AG10803 (cell line): ENCODE measurements at places on chromosomes 11 and 22.

GRCh38 chr11:70085815-70086769, 8.0 kb downstream of the ANO1 start:
- no peak for DNase-seq

GRCh38 chr11:32385998-32386397, 49.3 kb downstream of the WT1 start:
- DNase-seq: peak; percentile 40

DNA sequence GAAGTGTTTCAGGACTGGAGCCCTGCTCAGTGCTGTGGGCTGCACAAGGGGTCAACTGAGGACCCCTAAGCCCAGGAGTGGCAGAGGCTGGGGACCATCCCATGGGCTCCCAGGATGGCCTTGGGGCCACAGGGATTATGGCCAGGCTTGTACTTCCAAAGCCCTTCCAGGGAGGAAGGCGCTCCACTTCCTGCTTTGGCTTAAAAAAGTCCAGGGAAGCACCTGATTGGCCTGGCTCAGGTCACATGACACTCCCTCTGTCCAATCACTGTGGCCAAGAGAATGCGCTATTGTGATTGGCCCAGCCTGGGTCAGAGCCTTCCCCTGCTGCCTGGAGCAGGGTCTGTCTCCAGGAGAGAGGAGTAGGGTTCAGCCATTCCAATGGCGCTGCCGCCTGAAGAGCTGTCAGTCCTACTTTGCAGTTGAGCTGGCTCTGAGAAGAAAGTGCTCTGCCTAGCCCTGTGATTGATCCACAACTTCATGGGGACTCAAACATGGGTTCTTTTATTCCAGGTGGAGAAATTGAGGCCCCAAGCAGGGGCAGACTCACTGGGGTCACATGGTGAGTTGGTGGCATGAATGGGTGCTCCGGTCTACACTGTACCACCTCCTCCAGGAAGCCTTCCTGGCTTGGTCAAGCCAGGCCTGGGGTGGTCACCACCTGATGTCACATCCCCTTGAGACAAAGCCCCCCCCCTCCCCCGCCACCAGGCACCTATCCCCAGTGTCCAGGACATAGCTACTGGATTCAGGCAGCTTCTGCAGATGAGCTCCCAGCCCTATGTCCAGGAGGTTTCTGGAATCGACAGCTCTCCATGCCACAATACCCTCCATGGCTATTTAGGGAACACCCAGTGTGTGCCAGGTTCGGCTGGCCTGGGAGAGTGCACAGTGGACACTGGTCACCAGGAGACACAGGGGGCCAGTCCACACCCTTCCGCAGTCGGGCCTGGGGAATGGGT, 48.2 kb downstream of the RTN4R start:
- DNase-seq: no peak

DNA sequence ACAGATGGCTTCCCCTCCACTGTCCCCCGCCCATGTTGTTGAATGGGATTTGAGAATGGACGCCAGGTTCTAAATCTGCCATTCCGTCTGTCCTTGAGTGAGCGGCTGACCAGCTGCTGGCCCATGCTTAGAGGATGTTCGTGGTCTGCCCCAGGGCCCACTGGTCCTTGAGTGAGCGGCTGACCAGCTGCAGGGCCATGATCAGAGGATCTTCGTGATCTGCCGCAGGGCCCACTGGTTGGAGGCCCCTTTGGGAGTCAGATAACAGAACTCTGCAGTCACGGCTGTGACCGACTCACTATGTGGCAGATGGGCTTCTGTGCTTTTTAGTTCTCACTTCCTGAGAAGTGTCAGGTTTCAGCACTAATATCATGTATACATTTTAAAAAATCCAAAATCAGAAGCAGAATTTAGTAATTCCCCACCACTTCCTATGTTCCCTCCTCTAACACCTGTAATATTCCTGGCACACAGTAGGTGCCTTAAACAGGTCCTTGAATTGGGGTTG, 54.1 kb downstream of the MICAL3 start:
- DNase-seq: no peak

DNA sequence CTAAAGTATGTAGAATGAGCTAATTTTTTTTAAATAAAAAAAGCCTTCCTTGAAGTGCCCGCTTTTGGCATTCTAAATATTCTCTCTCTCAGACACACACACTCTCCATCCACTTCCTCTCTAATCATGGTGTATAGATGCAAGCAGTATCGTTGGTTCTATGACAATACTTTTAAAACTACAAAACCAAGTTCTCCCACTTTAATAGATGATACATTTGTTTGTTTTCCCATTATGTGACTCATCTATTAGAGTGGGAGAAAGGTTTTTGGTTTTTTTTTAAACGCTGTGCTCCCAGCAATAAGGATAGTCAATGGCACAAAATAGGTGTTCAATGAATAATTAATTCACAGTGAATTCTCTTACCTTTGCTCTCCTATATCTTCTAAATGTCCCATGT, 44.6 kb downstream of the FZD4 start:
- DNase-seq: no peak

GRCh38 chr11:131178020-131178419, 192.4 kb upstream of the NTM start:
- DNase-seq: no peak

- DNase-seq: no peak
Measured at GRCh38 chr11:59814021-59814420, 3.4 kb upstream of the MRPL16 start.

GRCh38 chr11:86591631-86592030, 80.8 kb downstream of the ME3 start:
- no peak for DNase-seq

DNA sequence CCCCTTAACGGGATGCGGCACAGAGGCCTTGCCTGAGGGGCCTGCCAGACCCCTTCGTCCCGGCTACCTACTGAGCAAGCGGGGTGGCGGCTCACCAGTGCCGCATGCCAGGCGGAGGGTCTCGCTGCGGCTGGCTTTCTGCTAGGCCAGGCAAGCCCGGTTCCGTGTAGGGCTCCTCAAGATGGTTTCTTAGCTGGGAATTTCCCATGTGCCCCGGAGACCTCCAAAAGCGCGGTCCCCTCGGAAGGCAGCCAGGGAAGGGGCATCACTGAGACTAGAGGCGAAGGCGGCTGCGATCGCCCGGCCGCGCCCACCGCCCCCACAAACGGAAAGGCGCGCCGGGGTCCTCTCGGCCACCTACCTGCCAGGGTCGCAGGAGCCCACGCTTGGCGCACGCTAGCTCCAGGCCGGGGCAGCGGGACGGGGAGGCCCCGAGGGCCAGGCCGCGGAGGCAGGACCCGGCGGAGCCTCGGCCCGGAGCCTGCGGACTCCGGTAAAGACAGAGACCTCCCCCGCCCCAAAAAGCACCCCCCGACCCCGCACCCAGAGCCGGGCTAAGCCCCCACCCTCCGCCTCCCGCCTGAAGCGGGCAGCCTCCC, 23.8 kb downstream of the MICAL3 start:
- no peak for DNase-seq

- DNase-seq: no peak
Measured at GRCh38 chr22:23222033-23222792, 41.9 kb downstream of the BCR start.

- DNase-seq: no peak
Measured at GRCh38 chr11:46296059-46296527, 18.6 kb downstream of the CREB3L1 start.

GRCh38 chr11:64225608-64226506, at the start of the genes NUDT22 and TRPT1:
Gene NUDT22, plus strand, starts transcription at chr11:64226274. Its CDS starts 379 bp downstream, at chr11:64226653.
Gene TRPT1, minus strand, starts transcription at chr11:64226186. Its CDS starts 326 bp downstream, at chr11:64225860.
- peak; percentile 65 for DNase-seq

GRCh38 chr11:1204381-1205101, 18.3 kb upstream of the MUC5B start:
- DNase-seq: no peak

DNA sequence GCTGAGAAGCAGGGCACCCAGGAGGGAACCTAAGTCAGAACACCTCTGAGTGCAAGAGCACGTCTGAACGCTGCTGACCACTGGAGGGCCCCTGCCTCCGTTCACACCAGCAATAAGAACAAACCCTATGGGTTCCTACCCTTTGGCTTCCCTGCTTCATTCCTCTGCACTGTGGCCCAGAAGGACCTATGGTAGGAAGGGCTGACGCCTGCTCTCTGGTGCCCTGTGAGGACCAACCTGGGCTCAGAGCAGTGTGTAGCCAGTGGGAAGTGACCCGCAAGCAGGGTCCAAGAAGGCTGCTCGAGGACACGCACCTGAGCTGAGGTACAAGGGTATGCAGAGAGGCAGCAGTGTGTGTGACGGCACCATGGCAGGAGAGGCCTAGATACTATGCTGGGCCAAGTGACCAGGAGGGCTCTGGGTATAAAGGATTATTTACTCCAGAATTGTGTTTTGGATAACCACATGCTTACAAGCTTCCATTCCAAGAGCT, 68.8 kb upstream of the CLTCL1 start:
- DNase-seq: no peak

- DNase-seq: peak; percentile 48
Measured at GRCh38 chr22:27692243-27692642, 109.3 kb downstream of the MN1 start.

GRCh38 chr11:85902353-85902752, 47.2 kb downstream of the CCDC83 start:
- DNase-seq: no peak

DNA sequence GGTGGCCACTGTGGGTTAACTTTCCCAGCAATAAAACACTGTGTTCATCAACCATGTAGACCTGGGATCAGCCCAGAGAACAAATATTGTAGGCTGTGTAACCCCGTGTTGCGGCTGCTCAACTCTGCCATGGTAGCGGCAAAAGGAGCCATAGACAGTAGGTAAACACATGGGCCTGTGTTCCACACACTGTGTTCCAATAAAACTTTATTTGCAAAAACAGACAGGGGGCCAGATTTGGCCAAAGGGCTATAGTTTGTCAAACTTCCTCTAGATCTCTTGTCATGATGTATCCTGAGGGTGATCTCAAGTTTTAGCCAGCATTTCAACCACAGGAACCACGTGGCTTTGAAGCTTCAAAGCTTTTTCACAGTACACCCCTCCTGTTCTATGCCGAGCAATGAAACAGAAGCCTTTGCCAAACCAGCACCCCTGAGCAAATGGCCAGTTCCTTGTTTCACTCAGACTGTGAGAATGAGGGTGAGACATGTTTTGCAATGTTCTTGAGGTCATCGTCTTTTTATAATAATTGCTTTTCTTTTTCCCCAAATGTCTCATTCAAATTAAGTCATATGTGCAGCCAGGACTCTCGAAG, 49.9 kb upstream of the FADD start:
- no peak for DNase-seq

- DNase-seq: no peak
Measured at GRCh38 chr11:112922606-112923005, 38.6 kb upstream of the NCAM1 start.

GRCh38 chr11:67311556-67312082, 8.3 kb downstream of the SSH3 start:
- no peak for DNase-seq

- peak; percentile 15 for DNase-seq
Measured at GRCh38 chr11:27619039-27619574, 81.1 kb downstream of the BDNF start.

DNA sequence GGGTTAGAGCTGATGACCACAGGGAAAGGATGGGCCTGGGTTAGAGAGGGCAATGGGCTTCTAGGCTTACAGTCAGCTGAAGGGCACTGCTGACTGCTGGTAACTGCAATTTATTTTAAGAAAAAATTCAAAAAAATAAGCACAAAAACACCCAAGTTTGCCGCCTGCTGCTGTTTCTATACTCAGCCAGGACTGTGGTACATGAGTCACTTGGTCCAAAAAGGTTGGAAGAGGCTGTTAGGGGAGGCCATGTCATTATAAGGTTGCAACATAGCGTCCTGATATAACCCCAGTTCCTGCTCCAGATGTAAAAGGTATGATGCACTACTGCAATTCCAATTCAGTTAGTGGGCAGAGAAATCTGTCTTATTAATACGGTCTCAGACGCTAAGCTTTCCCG, 98.9 kb downstream of the ETS1 start:
- peak; percentile 98 for DNase-seq

- DNase-seq: peak; percentile 98
Measured at GRCh38 chr11:44574610-44575287, 9.3 kb downstream of the CD82 start.

- DNase-seq: no peak
Measured at GRCh38 chr11:15307619-15308024, 192.9 kb downstream of the INSC start.

DNA sequence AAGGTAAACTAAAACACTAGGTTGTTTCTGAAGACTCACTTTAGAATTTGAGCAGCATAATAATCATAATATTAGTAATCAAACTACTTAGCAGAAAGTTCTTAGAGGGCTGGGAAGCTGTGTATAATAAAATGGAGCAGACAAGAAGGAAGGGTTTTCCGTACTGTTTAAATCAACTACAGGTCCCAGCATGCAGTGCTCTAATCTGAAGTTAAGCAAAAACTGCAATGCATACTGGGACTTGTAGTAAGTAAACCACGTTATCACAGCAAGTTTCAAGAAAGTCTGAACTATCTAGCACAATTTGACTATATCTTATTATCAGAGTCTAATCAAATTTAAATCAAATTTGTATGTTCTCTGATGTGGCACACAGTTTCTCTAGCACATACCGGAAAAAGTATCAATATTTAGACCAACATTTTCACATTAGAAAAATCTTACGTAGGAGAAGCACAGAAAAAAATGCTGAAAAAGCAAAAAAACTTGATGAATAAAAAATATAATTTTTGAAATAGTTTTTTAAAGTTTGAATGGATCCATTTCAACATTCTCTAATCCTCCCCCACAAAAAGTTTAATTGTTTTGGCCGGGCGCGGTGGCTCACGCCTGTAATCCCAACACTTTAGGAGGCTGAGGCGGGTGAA, 8.2 kb downstream of the PHF21A start:
- peak; percentile 57 for DNase-seq

GRCh38 chr11:114651145-114651718, 27.1 kb upstream of the NXPE2 start:
- no peak for DNase-seq

- no peak for DNase-seq
Measured at GRCh38 chr11:118343981-118344515, at the start of gene CD3G. Gene CD3G, plus strand, starts transcription at chr11:118344344. Its CDS starts 80 bp downstream, at chr11:118344424.

GRCh38 chr22:45271667-45272201, 13.0 kb upstream of the UPK3A start:
- peak; percentile 31 for DNase-seq

- DNase-seq: peak; percentile 53
Measured at GRCh38 chr11:117843666-117844484, 19.3 kb upstream of the FXYD2 start.

- no peak for DNase-seq
Measured at GRCh38 chr22:43466710-43467109, 54.9 kb downstream of the MPPED1 start.

DNA sequence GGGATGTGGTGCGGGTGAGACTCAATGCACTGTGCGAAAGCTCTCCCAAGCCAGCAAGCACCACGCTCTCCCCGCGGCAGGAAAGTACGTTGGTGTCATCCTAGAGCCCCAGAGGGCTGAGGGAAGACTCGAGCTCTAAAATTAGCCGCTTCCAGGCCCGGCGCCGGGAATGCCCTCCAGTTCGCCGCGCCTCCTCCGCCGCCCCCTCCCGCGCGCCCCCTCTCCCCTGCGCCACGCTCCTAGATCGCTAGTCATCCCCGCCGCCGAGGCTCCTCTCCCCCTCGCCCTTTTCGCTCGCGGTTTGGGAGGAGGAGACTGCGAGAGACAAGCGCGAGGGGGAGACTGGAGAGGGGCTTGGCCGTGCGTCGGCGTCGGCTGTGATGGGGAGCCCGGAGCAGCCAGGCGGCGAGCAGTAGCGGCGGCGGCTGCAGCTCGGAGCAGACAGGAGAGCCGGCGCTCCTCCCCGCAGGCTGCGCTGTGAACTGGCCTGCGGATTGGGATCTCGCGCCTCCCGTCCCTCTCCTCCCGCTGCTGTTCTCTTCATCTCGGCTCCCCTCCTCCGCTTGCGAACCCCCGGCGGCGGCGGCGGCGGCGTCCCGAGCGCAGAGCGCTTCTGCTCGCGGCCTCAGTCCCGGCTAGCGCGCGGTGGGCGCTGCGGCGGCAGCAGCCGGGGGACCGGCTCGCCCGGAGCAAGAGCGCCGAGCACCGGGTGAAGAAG, at the start of gene FAT3:
Gene FAT3 (plus strand): TSS at position 412 of the 718 bp plus-strand sequence. CDS start 127,295 bp downstream, outside the sequence.
- peak; percentile 64 for DNase-seq

- DNase-seq: no peak
Measured at GRCh38 chr11:37298173-37298572, 700.1 kb upstream of the RAG2 start.
